ENCODE measurements at places on chromosomes 2 and 18. TPM values are rescaled to one million over a fixed set of nuclear protein-coding genes. Genes with fewer than 3 reads are reported as not detected.

The NT5C1B gene
- not detected for total RNA-seq

The GNAL gene
- 15.9 TPM for total RNA-seq

The FOXD4L1 gene
- total RNA-seq: not detected

The LIMS4 gene
- total RNA-seq: 0.26 TPM

The DSEL gene
- 4.9 TPM for total RNA-seq

The CNGA3 gene
- not detected for total RNA-seq

The SCN9A gene
- total RNA-seq: 0.76 TPM

The RTP5 gene
- not detected for total RNA-seq

The GAL3ST2 gene
- total RNA-seq: 0.34 TPM

The KIF3C gene
- 6.7 TPM for total RNA-seq

The RSAD2 gene
- not detected for total RNA-seq

The FMNL2 gene
- 13.6 TPM for total RNA-seq

The BOK gene
- total RNA-seq: 44.2 TPM

The GPR55 gene
- total RNA-seq: 0.30 TPM

The HSPD1 gene
- 82.9 TPM for total RNA-seq

The SUMO1 gene
- 29.6 TPM for total RNA-seq

The STARD6 gene
- not detected for total RNA-seq

The LRP1B gene
- total RNA-seq: 0.83 TPM

The IL36RN gene
- total RNA-seq: 121 TPM

The ALKAL2 gene
- total RNA-seq: 1.2 TPM

The PARD3B gene
- total RNA-seq: 11.9 TPM

The REG3A gene
- total RNA-seq: not detected

The CYP27A1 gene
- total RNA-seq: 35.2 TPM

The SPP2 gene
- total RNA-seq: not detected

The APCDD1 gene
- total RNA-seq: 169 TPM

The EVX2 gene
- total RNA-seq: not detected

The D2HGDH gene
- 34.8 TPM for total RNA-seq

The ADD2 gene
- total RNA-seq: 0.17 TPM

The CELF4 gene
- total RNA-seq: not detected

The NPPC gene
- not detected for total RNA-seq

The CD8B gene
- total RNA-seq: 2.4 TPM

The MYO3B gene
- total RNA-seq: 0.81 TPM

The SLC9A4 gene
- 0.74 TPM for total RNA-seq

The SCN7A gene
- total RNA-seq: 3.6 TPM

The SLC19A3 gene
- 5.6 TPM for total RNA-seq

The FBXO41 gene
- 2.9 TPM for total RNA-seq

The ZSWIM2 gene
- total RNA-seq: not detected

The GRB14 gene
- 7.5 TPM for total RNA-seq

The TLX2 gene
- total RNA-seq: not detected

The CD226 gene
- total RNA-seq: 0.26 TPM

The TRIM43 gene
- total RNA-seq: not detected

The ALPG gene
- total RNA-seq: not detected

The ANKRD30BL gene
- total RNA-seq: not detected

The VSNL1 gene
- total RNA-seq: 8.9 TPM

All from lower leg skin (tissue), 4 donors.